ENCODE measurements at places on chromosomes 2 and 18.

- no peak for DNase-seq
Observed at GRCh38 chr2:128623776-128624761, 305.4 kb upstream of the HS6ST1 start.

GRCh38 chr2:78132391-78133370 is 610.5 kb upstream of the LRRTM4 start:
- no peak for DNase-seq

DNA sequence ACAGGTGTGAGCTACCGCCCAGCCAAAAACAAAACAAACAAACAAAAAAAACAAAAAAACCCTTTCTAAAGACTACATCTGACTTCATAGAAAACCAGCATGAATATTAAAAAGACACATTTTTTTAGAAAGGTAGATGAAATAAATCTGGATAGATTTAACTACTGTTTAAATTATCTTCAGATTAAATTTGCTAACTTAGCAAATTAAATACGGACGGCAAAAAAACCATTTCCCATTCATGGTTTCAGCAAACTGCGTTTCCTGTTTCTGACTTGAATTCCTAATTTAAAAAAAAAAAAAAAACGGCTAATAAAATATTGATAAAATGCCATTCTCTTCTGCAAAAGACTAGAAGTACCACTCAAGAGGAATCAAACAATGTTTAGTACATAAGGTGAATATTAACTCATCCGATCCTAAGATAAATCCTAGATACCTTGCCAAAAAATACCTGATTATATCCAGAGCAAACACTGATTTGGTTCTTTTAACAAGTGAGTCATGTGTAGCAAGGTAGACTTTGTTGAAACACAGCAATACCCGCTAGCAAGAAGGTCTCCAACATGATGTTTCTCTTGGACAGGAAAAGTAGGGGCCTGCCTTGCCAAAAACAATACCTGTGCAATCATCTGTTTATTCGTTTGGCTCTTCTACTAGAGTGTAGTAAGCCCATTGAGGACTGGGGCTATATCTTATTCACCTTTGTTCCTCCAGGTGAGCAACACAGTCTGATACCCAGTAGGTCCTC is 96.2 kb downstream of the BARD1 start:
- DNase-seq = no peak

DNA sequence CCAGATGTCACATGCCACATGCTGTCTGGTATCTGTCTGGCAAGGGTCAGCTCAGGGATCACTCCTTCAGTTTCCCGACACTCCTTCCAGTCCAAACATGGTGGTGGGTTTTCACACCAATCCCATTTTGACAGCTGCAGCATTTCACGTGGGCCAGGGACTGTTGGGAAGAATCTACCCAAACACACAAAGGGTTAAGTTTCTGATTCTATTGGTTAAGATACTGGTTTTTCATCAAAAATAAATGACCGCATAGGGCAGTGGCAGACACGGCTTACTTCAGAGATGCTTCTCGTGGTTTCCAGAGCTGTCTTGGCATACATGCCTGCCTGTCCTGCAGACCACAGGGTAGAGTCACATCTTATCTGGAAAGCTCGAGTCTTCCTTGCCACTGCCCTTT is 79.7 kb downstream of the PSMG2 start:
- no peak for DNase-seq

DNA sequence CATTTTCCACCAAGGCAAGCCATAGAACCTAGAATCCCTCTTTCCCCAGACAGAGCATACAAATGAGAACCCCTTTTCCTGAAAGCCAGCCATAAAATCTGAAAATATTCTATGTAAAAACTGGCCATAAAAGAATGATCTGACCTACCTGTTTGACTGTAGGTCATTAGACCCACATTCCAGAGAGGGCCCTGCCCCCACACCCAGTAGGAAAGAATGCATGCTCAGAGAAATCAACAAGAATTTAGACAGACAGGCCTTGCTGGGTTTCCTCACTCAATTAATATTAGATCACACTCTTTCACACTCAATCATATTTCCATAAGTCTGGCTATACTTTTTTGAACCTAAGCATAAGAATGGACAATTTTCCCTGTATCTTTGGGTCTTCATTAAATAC is 929.5 kb downstream of the ERBB4 start:
- no peak for DNase-seq

GRCh38 chr18:46466234-46467160 is 190.5 kb downstream of the LOXHD1 start:
- DNase-seq = peak; percentile 86

DNA sequence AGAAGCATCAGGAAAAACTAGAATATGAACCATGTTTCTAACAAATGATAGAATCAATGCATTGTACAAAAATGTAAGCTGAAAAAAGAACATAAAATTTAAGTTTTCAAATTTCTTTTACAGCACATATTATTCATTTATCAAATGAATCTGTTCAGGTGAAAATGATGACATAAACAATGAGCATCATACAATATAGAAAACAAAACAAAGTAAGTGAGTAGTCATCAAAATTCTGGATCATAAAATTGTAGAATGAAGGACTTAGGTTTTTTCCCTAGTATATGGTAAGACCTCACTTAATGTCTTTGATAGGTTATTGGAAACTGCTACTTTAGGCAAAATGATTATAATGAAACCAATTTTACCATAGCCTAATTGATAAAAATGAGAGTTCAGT is 427.0 kb upstream of the KCNH7 start:
- DNase-seq = no peak

GRCh38 chr2:139281124-139281523 is 500.9 kb upstream of the NXPH2 start:
- DNase-seq = no peak

DNA sequence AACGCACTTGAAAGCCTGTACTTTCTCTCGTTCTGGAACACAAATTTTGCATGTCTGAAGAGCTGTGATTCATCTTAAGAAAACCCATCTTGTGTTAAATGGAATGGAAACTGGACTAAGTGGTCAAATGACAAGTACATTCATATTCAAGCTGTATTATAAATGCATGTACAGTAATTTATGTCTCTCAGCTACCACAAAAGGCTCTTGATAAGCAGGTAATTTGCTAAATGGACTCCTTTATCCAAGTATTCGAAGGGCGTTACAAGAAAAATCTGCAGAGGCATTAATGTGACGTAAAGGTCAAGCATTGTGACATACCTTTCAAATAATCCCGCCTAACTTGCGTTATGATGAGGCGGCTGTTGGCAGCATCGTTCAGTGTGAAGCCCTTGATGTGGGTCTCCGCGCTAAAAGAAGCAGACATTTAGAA is 66.6 kb downstream of the ABCG8 start:
- no peak for DNase-seq

DNA sequence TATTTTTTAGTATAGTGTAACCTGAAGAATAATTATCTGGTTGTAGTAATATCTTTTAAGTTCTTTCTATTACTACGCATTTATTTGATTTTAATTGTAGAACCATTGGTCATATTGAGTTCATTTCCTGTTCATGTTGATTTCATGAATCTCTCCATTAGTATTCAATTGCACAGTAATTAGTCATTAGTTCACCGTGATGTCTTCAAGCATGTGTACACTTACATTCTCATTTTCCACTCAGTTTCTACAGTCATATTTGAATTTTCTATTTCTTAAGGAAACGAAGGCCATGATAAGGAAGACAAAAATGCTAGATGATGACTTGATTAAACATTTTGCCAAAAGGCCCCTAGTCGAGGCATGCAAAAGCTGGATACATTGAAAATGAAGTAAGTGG is 333.7 kb upstream of the FANCL start:
- DNase-seq = no peak
